ENCODE measurements at places on chromosomes 1 and 21.

- DNase-seq, result no peak
Observed at GRCh38 chr1:10860682-10861081, 64.2 kb upstream of the CASZ1 start.

DNA sequence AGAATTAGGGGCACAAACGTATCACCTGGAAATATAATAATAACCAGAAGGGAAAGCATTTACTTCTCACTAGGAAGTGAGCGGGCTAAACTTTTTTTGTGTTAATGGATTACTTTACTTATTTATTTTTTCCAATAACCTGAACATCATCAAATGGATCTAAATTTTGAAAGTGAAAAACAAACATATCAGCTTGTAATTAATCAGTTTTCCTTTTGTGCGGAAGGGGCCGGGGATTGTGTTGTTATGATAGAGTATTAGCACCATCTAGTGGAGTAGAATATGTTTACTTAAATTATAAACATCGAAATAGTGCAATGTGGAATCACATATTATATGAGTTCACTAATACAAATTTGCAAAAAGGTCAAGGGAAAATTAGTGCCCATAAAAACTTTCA lies 9.0 kb downstream of the CFH start:
- no peak for DNase-seq

DNA sequence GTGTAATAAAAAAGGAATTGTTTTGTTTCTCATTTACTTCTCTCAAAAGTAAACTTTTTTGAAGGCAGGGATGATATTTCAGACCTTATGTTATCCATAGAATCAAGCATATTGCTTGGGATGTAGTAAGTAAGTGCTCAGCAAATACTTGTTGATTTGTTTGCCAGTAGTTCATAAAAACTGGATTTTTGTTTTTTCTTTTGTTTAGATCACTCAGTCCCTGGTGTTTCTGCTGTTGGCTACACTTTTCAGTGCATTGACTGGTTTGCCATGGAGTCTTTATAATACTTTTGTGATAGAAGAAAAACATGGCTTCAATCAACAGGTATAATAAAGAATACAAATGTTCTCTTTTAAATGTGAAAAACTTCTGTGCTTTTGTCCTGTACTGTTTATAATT lies 10.2 kb downstream of the ZMPSTE24 start:
- DNase-seq, result no peak

GRCh38 chr1:53249706-53250105 lies 11.4 kb upstream of the MAGOH start:
- no peak for DNase-seq

- DNase-seq, result no peak
Observed at GRCh38 chr1:94270801-94271203, 33.4 kb upstream of the ARHGAP29 start.

- no peak for DNase-seq
Observed at GRCh38 chr1:111193712-111194480, 6.5 kb downstream of the DENND2D start.

GRCh38 chr1:38044221-38045215 lies 2.1 kb downstream of the POU3F1 start:
- no peak for DNase-seq

GRCh38 chr1:15954316-15954715 lies 21.6 kb downstream of the ZBTB17 start:
- no peak for DNase-seq

GRCh38 chr1:47616036-47616435 lies 178.2 kb downstream of the FOXD2 start:
- no peak for DNase-seq

DNA sequence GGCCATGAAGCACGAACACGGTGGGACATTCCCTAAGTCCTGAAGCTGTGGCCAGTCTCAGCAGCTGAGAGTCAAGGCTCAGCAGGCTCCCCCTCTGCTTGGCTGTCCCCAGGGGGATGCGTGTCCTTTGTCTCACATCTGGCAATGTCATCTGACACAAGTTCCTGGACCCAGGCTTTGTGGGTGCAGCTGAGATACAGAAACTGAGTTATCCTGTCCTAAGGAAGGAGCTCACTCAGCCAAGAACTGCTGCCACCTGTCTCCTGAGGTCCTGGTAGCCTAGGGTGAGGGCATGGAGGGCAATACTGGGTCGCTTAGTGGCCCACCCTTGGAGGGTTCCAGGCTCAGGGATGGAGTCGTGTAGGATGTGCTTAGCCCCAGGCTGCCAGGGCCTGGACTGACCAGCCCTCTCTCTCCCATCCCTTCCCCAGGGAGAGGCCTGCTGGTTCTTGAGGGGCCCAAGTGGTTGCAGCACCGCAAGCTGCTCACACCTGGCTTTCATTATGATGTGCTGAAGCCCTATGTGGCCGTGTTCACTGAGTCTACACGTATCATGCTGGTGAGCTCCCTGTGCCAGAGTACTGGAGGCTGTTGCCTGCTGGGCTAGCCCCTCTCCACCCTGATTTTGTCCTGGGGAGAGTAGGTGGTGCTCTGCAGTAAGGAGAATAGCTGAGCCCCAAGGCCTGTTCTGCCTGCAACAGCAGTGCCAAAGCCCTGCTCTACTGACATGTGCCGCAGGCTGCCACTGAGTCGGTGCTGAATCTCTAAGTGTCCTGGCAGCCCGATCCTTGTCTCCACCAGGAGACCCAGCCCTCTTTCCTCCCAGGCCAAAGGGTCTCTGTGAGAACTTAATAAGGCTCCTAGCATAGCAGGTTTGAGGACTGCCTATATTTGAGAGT lies 13.5 kb downstream of the CYP4B1 start:
- no peak for DNase-seq

DNA sequence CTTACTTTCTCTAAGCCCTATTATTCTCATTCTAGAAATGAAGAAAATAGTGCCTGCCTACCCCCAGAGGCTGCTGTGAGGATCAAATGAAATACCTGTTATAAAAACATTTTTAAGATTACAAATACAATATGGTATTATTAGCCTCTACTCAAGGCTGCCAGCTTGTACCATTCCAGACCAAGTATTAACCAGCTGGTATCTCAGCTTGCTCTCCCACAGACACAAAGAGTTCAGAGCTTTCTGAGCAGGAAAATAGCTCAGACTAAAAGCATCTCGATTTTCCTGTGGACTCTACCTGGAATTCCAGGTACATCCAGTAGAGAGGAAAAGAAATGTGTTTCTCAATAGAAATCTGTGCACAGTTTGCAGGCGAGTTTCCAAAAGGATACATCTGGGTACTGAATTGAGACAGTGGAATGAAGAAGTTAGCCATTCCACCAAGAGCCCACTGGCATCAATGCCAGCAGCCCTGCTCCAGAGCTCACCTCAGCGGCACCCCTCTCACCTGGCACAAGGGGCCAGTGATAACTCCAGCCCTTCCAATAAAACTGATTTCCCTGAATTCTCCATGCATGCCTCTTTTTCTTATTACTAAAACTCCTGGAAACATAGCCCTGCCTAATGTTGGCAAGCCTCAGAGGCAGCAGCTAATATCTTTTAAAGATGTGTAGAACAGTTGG lies 31.0 kb downstream of the TGFBR3 start:
- no peak for DNase-seq

DNA sequence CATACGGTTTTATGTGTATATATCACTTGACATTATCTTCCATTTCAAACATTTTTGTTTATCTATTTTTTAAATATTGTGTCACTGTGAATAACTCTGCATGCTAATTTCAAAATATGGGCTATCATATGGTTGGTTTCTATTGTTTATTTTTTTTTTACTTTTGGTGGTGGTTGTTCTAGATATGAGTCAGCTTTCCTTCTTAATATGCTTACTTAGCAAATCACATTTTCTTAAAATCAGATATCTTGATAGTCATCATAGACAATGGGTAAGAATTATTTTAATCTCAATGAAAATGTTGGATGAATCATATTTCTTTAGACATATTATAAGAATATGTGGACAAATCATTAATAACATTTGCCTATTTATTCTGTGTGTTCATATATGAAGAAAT lies 881.5 kb downstream of the BRINP3 start:
- no peak for DNase-seq

DNA sequence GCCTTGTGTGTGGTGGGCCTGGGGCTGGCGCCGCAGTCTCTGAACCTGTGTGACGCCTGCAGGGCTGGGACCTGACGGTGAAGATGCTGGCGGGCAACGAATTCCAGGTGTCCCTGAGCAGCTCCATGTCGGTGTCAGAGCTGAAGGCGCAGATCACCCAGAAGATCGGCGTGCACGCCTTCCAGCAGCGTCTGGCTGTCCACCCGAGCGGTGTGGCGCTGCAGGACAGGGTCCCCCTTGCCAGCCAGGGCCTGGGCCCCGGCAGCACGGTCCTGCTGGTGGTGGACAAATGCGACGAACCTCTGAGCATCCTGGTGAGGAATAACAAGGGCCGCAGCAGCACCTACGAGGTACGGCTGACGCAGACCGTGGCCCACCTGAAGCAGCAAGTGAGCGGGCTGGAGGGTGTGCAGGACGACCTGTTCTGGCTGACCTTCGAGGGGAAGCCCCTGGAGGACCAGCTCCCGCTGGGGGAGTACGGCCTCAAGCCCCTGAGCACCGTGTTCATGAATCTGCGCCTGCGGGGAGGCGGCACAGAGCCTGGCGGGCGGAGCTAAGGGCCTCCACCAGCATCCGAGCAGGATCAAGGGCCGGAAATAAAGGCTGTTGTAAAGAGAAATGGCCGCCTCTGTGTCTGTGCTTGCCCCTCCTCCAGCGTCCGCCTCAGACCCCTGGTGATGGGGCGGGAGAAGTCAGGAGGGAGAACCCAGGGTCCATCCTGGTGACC lies 788 bp downstream of the ISG15 start:
- no peak for DNase-seq

- no peak for DNase-seq
Observed at GRCh38 chr1:10986525-10986890, 25.9 kb upstream of the TARDBP start.

DNA sequence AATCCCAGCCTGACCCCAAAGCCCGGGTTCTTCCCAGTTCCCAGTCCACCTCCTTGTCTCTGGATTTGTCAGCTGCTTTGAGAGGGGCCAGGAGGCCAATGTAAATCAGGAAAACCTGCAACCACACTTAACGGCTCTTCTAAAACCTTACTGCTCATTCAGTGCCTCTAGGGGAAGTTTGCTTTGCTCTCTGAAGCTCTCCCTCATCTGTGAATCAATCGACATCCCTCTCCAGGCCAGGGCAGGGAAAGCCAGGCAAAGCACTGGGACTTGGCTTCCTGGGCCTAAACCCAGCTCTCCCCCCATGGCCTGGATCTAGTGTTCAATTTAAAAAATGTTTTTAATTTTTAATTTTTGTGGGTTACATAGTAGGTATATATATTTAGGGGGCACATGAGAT lies 9.3 kb downstream of the NKAIN1 start:
- no peak for DNase-seq

DNA sequence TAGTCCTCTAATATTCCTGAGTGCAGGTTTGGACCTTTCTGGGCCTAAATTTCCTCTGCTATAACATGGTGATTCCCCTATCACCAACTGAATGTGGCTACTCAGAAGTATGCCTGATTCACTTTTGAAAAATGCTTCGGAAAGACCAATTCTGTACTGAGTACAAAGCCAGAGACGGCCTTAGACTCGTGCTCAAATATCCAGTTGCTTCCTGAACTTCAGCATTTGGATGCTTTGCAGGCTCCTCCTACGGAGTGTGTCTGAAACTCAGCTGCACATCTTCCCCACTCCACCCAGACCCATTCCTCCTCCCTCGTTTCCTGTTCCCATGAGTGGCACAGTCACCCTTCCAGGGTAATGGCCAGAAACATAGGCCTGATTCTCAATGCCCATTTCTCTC lies 98.4 kb upstream of the GADD45A start:
- DNase-seq, result no peak

Data from stimulated activated CD8-positive, alpha-beta memory T cell treated with anti-CD3 and anti-CD28 coated beads, Interleukin-7, amount 100 ng/mL, for 48 hours (primary cell).